Trophoblast cell (in vitro differentiated cells and primary cell): ENCODE measurements at places on chromosomes 13 and 19.
A peak's percentile ranks its signal among the peaks of the same experiment; 100 is the strongest.

DNA sequence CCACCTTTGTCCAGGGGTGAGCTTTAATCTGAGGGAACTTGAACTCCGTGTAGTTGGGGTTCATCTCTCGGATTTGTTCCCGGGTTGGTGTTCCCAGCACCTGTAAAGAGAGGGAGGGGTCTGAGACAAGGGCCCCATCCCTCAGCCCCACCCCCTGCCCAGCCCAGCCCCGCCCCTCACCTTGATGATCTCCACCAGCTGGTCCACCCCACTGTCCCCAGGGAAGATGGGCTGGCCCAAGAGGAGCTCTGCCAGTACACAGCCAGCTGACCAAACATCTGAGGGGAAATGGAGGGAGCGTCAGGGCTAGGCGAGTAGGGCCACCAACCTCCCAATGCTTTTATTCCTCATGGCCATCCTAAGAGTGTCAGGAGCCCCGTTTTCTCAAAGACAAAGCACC lies 9.3 kb downstream of the GSK3A start:
- no peaks in the 10 kb centered on the region for H3K27me3 ChIP-seq
- no peak overlapping the region for H3K4me3 ChIP-seq
- peaks cover 72% of the 10 kb centered on the region for H3K36me3 ChIP-seq
- H3K27ac ChIP-seq = no peak overlapping the region
- no peaks in the 10 kb centered on the region for H3K4me1 ChIP-seq
- DNase-seq = no peak

GRCh38 chr19:8481616-8482015 lies 20.8 kb downstream of the PRAM1 start:
- DNase-seq = peak; percentile 64
- H3K27ac ChIP-seq = no peak overlapping the region
- peaks cover 2% of the 10 kb centered on the region for H3K4me1 ChIP-seq

- H3K27ac ChIP-seq = no peak overlapping the region
- DNase-seq = no peak
- H3K4me3 ChIP-seq = no peak overlapping the region
- no peaks in the 10 kb centered on the region for H3K27me3 ChIP-seq
Observed at GRCh38 chr13:110265341-110265681, 41.6 kb downstream of the COL4A1 start.

GRCh38 chr13:45681113-45681512 lies 21.0 kb upstream of the CBY2 start:
- H3K36me3 ChIP-seq = no peaks in the 10 kb centered on the region
- no peak overlapping the region for H3K27ac ChIP-seq
- H3K27me3 ChIP-seq = no peaks in the 10 kb centered on the region
- no peak for DNase-seq

GRCh38 chr13:76773448-76774094 lies 112.6 kb downstream of the KCTD12 start:
- H3K27me3 ChIP-seq = no peaks in the 10 kb centered on the region
- H3K4me3 ChIP-seq = no peak overlapping the region
- H3K4me1 ChIP-seq = no peaks in the 10 kb centered on the region
- no peaks in the 10 kb centered on the region for H3K36me3 ChIP-seq
- H3K27ac ChIP-seq = no peak overlapping the region

DNA sequence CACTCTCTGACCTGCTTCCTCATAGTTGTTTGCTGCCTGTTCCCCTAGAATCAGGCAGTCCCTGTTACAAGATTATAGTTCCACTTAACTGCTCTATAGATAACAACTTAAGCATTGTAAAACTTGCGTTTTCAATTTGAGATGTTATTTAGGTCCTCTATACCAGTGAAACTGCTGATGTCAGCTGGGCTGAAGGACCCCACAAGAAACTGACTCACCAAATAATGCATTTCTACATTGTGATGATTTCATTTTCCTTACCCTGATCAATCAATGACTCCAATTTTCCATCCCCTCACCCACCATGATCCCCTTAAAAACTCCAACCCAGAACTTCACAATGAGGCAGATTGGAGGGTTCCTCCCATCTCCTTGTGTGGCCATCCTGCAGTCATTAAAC lies 280.7 kb downstream of the SLITRK1 start:
- no peak for DNase-seq
- H3K27me3 ChIP-seq = no peaks in the 10 kb centered on the region
- no peak overlapping the region for H3K4me3 ChIP-seq
- H3K4me1 ChIP-seq = no peaks in the 10 kb centered on the region

GRCh38 chr19:455031-455705 lies 5.7 kb downstream of the SHC2 start:
- no peak for DNase-seq
- peaks cover 16% of the 10 kb centered on the region for H3K36me3 ChIP-seq
- H3K4me3 ChIP-seq = no peak overlapping the region
- H3K4me1 ChIP-seq = peaks cover 4% of the 10 kb centered on the region

GRCh38 chr19:1090731-1091543 lies 4.2 kb downstream of the POLR2E start:
- H3K27me3 ChIP-seq = no peaks in the 10 kb centered on the region
- no peak for DNase-seq
- H3K4me1 ChIP-seq = peaks cover 7% of the 10 kb centered on the region
- peaks cover 65% of the 10 kb centered on the region for H3K36me3 ChIP-seq
- no peak overlapping the region for H3K4me3 ChIP-seq

DNA sequence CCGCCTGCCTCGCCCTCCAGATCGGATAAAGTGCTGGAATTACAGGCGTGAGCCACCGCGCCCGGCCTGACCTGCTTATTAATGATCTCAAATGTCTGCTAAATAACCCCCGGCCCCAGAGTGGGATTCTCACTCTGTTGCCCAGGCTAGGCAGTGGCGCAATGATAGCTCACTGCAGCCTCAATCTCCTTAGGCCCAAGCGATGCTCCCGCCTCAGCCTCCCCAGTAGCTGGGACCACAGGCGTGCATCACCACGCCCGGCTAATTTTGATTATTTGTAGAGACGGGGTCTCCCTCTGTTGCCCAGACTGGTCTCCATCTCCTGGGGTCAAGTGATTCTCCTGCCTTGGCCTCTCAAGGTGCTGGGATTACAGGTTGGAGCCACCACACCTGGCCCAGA lies 626 bp upstream of the ATP5F1D start:
- no peak for DNase-seq
- no peaks in the 10 kb centered on the region for H3K27me3 ChIP-seq
- peaks cover 25% of the 10 kb centered on the region for H3K4me1 ChIP-seq
- H3K27ac ChIP-seq = no peak overlapping the region
- H3K4me3 ChIP-seq = no peak overlapping the region

- H3K36me3 ChIP-seq = no peaks in the 10 kb centered on the region
- no peak for DNase-seq
- H3K27me3 ChIP-seq = no peaks in the 10 kb centered on the region
- no peak overlapping the region for H3K27ac ChIP-seq
- H3K4me3 ChIP-seq = no peak overlapping the region
Observed at GRCh38 chr13:51887468-51887867, 25.7 kb downstream of the CCDC70 start.

DNA sequence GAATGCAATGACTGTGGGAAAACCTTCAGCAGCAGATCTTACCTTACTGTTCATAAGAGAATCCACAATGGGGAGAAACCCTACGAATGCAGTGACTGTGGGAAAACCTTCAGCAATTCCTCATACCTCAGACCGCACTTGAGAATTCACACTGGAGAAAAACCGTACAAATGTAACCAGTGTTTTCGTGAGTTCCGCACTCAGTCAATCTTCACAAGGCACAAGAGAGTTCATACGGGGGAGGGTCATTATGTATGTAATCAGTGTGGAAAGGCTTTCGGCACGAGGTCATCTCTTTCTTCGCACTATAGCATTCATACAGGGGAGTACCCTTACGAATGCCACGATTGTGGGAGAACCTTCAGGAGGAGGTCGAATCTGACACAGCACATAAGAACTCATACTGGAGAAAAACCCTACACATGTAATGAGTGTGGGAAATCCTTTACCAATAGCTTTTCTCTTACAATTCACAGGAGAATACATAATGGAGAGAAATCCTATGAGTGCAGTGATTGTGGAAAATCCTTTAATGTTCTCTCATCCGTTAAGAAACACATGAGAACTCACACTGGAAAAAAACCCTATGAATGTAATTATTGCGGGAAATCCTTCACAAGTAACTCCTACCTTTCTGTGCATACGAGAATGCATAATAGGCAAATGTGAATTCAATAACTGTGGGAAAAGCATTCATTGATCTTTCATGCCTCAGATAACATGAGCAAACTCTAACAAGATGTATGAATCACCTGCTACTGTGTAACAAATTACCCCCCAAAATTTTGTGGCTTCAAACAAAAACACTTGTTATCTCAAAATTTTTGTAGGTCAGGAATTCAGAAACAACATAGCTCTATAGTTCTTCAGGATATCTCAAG lies 13.8 kb downstream of the ZNF557 start:
- no peak overlapping the region for H3K27ac ChIP-seq
- DNase-seq = no peak
- H3K4me3 ChIP-seq = no peak overlapping the region
- no peaks in the 10 kb centered on the region for H3K4me1 ChIP-seq
- H3K27me3 ChIP-seq = peaks cover 2% of the 10 kb centered on the region

DNA sequence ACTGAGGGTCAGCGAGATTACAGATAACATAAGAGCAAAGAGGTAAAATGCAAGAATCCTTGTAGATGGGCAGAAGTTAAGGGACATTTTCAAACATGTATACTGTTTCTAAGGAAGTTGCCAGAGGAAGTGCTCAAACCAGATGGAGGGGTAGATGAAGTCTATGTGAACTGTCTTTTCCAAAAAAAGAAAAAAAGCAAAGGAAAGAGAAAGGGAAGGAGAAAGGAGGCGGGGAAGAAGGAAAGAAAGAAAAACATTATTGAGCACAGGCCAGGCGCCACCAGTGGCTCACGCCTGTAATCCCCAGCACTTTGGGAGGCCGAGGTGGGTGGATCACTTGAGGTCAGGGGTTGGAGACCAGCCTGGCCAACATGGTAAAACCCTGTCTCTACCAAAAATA lies 5.3 kb downstream of the DMAC2 start:
- H3K27me3 ChIP-seq = no peaks in the 10 kb centered on the region
- H3K4me1 ChIP-seq = no peaks in the 10 kb centered on the region
- H3K36me3 ChIP-seq = peaks cover 37% of the 10 kb centered on the region
- H3K4me3 ChIP-seq = no peak overlapping the region

DNA sequence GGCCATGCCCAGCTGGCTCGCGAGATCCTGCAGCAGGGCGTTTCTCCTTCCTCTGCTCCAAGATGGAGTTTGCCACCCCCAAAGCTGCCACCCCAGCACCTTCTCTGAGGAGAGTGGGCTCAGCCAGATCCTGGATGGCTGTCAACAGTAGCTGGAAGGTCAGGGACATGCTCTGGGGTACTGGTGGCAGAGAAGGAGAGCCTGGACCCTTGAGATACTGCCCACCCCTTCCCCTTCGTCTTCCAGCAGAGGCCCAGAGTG lies 11.6 kb downstream of the IRGC start:
- H3K27me3 ChIP-seq = no peaks in the 10 kb centered on the region
- DNase-seq = no peak
- no peaks in the 10 kb centered on the region for H3K4me1 ChIP-seq
- peaks cover 34% of the 10 kb centered on the region for H3K36me3 ChIP-seq
- H3K27ac ChIP-seq = no peak overlapping the region

GRCh38 chr13:59823486-59823885 lies 340.2 kb downstream of the DIAPH3 start:
- peak; percentile 58 for DNase-seq
- H3K4me3 ChIP-seq = no peak overlapping the region
- no peaks in the 10 kb centered on the region for H3K36me3 ChIP-seq
- no peaks in the 10 kb centered on the region for H3K4me1 ChIP-seq
- no peaks in the 10 kb centered on the region for H3K27me3 ChIP-seq

GRCh38 chr13:93304868-93305613 lies 78.4 kb downstream of the GPC6 start:
- no peaks in the 10 kb centered on the region for H3K27me3 ChIP-seq
- no peak for DNase-seq
- no peaks in the 10 kb centered on the region for H3K4me1 ChIP-seq
- H3K4me3 ChIP-seq = no peak overlapping the region
- H3K36me3 ChIP-seq = no peaks in the 10 kb centered on the region

- H3K27ac ChIP-seq = no peak overlapping the region
- no peak overlapping the region for H3K4me3 ChIP-seq
- no peaks in the 10 kb centered on the region for H3K36me3 ChIP-seq
- peak; percentile 69 for DNase-seq
Observed at GRCh38 chr13:25796474-25796873, 255.3 kb downstream of the SHISA2 start.

DNA sequence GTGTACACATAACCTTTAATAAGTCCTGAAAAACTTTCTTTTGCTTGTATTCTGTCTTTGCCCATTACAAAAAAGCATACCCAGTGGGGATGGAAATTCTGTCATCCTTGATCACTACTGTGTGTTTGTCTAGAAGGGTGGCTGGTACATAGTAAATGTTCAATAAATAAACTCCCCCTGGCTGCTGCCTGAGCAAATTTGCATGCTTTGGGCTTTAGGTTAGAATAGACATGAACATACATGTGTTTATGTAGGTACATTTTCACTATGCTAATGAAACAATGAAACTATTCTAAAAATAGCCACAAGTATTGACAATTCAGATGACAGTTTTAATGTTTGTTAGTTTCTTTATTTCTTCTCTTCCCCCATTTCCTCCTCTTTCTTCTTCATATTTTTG lies 36.1 kb downstream of the TNFSF13B start:
- H3K4me3 ChIP-seq = no peak overlapping the region
- no peaks in the 10 kb centered on the region for H3K36me3 ChIP-seq
- H3K27me3 ChIP-seq = no peaks in the 10 kb centered on the region
- H3K4me1 ChIP-seq = no peaks in the 10 kb centered on the region
- no peak overlapping the region for H3K27ac ChIP-seq
- no peak for DNase-seq

DNA sequence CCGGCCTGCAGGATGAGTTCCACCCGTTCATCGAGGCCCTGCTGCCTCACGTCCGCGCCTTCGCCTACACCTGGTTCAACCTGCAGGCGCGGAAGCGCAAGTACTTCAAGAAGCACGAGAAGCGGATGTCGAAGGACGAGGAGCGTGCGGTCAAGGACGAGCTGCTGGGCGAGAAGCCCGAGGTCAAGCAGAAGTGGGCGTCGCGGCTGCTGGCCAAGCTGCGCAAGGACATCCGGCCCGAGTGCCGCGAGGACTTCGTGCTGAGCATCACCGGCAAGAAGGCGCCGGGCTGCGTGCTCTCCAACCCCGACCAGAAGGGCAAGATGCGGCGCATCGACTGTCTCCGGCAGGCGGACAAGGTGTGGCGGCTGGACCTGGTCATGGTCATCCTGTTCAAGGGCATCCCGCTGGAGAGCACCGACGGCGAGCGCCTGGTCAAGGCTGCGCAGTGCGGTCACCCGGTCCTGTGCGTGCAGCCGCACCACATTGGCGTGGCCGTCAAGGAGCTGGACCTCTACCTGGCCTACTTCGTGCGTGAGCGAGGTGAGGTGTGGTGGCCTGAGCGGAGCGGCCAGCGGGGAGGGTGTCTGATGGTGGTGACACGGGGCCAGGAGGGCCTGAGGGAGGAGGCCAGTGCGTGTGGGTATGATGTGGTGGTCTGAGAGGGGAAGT lies 15.5 kb downstream of the NFIC start:
- H3K4me1 ChIP-seq = no peaks in the 10 kb centered on the region
- no peak overlapping the region for H3K4me3 ChIP-seq
- no peaks in the 10 kb centered on the region for H3K27me3 ChIP-seq
- no peak overlapping the region for H3K27ac ChIP-seq
- DNase-seq = no peak

- H3K27ac ChIP-seq = no peak overlapping the region
- peaks cover 7% of the 10 kb centered on the region for H3K4me1 ChIP-seq
- H3K4me3 ChIP-seq = no peak overlapping the region
Observed at GRCh38 chr13:78061806-78062205, 143.2 kb upstream of the EDNRB start.
